ENCODE measurements at places on chromosomes 7 and 10.

DNA sequence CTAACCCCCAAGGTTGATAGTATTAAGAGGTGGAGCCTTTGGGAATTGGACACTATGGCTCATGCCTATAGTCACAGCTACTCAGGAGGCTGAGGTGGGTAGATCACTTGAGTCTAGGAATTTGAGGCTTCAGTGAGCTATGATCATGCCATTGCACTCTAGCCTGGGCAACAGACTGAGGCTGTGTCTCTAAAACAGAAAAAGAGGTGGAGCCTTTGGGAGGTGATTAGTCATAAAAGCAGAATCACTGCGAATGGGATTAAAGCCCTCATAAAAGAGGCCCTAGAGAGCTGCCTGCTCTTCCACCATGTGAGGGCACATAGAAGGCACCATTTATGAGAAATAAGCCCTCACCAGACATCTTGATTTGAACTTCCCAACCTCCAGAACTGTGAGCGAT lies 81.9 kb downstream of the SKAP2 start:
- DNase-seq: no peak

DNA sequence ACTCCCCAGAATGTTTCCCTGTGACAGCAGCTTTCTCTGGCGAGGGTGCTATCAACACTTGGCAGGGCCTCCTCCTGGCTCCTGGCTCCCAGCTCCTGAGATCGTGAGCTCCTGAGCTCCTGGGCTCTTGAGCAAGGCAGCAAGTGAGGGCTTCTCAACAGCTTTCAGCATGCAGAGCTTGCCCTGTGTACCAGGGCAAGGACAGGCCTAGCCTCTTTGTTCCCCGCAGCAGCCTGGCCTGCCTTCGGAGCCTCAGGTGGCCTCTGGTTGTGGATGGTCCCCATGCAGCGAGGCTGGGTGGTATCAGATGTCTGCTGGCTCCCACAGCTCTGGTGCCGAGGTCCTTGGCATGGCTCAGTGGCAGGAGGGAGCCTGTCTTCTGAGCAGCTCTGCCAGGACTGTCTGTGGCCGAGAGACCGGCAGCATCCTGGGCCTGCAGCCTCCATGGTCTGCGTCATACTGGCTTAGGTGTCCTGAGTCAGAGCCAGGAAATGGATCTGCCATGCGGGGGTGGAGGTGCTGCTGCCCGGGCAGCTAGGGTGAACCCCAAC lies 44.2 kb downstream of the ZMIZ1 start:
- DNase-seq: no peak

- peak; percentile 61 for DNase-seq
Observed at GRCh38 chr7:81333004-81333403, 414.2 kb upstream of the SEMA3C start.

DNA sequence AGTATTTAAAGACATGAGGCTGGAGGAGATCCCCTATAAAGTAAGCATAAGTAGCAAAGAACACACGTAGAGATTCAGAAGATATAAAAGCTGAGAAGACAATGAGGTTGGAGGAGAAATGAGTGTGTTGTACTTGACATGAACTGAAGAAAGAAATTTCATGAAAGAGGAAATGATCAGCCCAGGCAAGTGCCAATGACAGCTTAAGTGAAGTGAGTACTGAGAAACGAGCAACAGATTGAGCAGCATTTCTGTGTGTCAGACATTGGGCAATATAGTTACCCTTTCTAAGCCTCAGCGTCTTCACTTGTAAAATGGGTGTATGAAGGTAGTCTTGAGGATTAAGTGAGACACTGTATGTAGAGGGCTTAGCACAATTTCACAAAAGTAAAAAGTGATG lies 4.8 kb upstream of the LIPA start:
- DNase-seq: no peak

DNA sequence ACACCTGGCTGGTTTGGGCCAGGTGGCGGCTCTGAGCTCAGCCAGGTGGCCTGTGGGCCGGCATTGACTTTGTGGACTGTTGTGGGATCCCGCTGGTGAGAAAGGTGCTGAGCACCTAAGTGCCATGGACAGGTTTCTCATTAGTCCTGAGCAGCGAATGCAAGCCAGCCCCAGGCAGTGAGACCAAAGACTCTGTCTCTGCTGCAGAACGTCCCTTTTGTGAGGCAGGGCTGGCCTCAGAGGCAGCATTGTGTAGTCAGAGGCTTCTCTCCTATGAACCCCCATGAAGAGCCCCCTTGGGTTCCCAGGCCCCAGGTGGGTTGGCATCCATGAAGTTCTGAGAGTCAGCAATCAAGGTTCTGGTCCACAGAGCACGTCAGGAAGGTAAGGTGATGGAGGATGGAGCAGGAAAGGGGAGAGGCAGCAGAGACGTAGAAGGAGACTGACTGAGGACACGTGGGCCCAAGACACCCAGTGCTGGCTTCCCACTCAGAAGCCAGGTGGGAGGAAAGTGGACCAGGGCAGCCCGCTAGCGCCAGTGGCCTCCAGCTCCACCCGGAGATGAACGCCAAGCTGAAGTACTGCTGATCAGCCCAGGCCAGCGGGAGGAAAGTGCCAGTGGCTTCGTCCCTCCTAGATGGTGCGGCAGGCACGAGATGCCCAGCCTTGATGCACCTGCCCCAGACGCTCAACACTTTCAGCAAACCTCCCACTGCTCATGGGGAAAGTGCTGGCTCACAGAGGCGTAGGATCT lies 19.2 kb upstream of the PTPRN2 start:
- DNase-seq: no peak

DNA sequence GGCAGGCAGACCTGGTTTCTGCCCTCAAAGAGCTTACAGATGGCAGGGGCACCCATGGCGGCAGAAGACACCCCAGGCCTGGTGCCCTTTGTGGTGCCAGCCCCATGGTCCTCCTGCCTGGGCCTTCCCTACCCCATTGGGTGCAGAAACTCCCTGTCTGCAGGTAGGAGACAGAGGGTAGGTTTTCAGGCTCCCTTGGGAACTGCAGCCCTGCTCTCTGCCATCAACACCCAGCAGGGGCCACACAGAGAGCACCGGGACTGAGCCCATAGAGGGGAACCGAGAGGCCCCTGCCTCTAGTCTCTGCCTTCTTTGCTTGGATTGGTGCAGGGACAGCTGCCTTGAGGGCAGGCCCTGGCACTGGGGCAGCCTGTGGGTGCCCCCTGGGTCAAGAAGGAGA lies 52.6 kb downstream of the GTF2IRD1 start:
- no peak for DNase-seq
